ENCODE measurements at places on chromosomes 3 and 15.

GRCh38 chr3:115571413-115571812 is 51.9 kb upstream of the GAP43 start:
- DNase-seq = no peak

DNA sequence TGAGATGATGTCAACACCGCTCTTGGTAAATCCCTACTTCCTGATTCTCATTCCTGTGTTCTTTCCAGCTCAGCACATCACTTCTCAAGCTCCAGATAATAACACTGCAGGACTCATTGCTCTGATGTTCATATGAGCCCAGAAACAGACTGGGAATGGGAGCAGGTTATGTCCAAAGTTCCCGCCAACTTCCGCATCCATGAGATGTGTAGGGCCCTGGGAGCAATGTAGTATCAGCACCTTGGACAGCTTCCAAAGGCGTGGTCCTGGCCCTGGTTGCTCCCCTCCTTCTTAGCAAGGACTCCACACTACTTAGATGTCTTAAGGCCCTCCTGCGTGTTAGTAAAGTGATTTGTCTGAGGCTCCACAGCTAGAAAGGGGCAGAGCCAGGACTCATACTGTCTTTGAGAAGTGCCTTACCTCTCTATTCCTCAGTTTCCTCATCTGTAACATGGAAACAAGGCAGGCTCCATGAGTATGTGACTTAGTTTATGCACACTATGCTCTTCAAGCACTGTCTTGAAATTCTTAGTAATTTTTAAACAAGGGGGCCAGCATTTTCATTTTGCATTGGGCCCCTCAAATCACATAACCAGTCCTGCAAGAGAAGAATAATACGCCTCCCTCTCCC is 27.9 kb upstream of the SLC6A1 start:
- DNase-seq = no peak

DNA sequence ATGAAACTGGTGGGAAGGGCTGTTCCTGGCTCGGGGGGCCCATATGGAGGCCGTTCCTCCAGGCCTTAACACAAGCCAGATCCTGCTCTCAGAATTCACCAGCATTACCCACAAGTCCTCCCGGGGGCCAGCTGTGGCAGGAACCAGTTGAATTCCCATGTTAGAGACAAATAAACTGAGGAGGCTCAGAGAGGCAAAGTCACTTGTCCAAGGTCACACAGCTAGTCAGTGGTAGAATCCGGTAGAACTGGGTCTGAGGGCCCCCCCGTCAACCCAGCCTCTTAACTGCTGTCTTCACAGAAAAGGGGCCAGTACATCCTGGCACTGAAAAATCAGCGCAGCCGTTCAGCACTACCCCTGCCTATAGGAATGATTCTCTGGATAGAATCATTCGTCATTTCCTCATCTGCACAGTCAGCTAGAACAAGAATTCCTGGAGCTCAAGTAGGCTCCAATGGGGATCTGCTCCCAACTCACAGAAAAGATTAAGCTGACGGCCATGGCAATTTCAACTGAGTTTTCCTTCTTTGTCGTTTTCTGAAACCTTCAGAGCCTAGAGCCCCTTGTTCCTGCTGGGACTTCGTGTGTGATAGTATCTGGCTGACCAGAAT is 12.2 kb upstream of the TSEN2 start:
- no peak for DNase-seq

DNA sequence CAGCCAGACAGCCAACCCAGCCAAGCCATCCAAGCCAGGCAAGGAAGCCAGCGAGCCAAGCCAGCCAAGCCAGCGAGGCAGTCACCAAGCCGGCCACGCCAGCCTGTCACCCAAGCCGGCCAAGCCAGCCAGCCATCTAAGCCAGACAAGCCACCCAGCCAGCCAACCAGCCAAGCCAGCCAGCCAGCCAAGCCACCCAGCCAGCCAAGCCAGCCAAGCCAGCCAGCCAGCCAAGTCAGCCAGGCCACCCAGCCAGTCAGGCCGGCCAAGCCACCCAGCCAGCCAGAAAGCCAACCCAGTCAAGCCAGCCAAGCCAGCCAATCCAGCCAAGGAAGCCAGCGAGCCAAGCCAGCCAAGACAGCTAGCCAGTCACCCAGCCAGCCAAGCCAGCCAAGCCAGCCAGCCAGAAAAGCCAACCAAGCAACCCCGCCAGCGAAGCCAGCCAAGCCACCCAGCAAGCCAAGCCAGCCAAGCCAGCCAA is 201.2 kb downstream of the GOLGA6L6 start:
- no peak for DNase-seq

DNA sequence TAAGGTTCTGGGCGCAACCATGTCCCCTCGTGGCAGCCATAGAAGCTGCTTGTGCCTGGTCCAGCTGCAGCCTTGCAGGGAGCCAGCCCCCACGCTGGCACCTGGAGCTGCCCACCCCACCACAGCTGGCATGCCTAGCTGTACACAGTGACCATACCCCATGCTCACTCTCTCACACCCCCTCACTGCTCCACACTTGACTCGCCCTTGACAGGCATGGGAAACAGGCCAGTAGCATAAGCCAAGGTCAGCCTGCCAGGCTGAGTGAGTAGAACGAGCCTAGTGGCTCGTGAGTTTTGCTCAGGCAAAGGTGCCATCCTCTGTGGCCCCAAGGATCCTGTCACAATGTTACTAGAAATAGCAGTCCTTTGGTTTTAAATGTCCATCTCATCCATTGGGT is 52.7 kb upstream of the CADM2 start:
- DNase-seq = no peak

DNA sequence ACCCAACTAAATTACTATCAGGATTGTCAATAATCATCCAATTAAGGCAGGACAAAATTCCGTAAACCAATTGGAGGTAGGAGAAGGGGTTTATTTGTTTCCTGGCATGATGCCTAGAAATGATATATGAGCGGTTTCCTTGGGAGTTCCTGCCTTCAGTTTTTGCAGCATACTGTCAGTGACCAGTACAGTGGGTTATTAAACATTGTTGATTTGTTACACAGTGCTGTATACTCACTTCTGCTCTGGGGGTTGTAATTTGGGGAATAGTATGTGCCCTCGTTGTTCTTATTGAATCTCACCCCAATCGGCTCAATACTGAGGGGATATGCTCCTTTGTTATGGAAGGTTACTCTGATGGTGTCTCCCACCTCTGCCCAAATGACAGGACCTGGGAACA is 22.2 kb downstream of the CP start:
- DNase-seq = peak; percentile 59

- DNase-seq = no peak
Observed at GRCh38 chr3:81985996-81986723, 224.7 kb upstream of the GBE1 start.

DNA sequence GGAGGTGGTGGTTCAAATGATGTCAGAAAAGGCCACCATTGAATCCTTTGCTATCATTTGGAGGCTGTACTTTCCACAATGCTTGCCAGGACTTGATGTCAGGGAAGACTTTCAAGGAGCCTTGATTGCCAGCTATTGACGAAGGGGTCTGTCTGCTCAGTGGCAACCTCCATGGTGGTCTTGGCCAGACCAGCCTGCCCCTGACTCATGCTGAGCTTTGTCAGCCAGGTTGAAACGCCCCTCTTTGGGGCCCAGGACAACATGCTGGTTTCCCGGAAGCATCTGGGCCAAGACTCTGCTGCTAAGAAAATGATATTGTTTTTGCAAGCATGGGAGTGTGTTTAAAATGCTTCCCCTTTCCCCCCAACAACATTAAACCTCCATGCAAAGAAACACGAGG is 26.7 kb downstream of the CGNL1 start:
- no peak for DNase-seq

DNA sequence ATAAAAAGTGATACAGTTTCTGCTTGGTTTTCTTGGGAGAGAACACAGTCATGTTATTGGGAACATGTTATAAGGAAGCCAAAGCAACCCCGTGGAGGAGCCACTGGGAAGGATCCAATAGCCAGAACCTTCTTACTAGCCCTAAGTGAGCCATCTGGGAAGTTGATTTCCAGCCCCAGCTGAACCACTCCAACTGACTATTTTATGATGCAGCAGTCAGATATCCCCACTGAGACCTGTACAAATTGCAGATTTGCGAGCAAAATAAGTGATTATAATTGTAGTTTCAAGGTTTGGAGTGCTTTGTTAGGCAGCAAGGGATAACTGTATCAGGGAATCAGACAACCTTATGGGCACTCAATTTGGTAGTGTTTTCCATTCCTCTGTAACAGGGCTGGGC is 43.3 kb upstream of the ZPLD1 start:
- no peak for DNase-seq

GRCh38 chr15:56208641-56209155 is 35.0 kb downstream of the RFX7 start:
- DNase-seq = no peak

- peak; percentile 5 for DNase-seq
Observed at GRCh38 chr15:90665288-90666134, 51.6 kb upstream of the BLM start.

- peak; percentile 16 for DNase-seq
Observed at GRCh38 chr3:141659821-141660613, 78.1 kb upstream of the RNF7 start.

DNA sequence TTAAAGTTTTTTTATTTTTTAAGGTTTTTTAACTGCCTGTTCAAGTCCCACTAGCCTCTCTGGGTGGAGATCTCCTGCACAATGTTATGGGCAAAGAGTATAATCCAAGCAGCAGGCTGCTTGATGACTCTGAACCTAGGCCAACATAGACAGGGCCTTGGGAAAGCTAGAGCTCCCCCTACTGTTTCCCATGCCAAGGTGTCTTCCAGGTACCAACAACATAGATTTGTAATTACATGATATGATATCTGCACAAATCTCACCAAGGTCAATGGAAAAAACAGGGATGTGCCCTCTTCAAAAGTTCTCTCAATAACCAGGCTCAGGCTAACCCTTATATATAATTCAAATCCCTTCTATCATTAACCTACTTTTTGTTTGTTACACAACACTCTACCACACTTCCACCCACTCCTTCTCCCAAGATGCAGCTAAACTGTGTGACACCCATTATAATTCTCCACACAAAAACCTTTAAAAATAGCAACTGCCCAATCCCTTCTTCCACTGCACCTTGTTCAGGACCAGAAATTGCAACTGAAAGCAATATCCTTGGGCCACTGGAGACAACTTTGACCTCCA is 43.8 kb downstream of the RBM15B start:
- DNase-seq = peak; percentile 39

Data from NCI-H2029 treated with DMSO at 0.1 percent for 48 hours (cell line).